Thymus (tissue), 14 donors: ENCODE measurements at places on chromosomes 5 and 9. TPM values are rescaled to one million over a fixed set of nuclear protein-coding genes. Genes with fewer than 3 reads are reported as not detected.

DNA sequence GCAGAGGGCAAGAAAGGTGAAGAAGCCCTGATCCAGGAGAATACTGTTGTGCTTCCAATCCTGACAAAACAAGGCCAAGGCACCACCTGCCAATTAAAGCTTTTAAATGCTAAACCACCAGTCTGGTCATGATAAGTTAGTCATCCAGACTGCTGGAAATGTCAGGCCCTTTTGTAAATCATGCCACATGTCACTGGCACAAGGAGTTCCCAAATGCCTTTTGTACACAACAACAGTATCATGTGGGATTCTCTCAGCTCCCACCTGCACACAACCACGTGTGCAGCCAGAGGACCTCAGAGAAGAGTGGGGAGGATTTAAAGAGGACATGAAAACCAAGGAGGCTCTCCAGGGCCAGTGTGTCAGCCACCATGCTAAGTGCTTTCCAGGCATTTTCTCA, 99.3 kb downstream of the CDK5RAP2 start:
- no peak for DNase-seq

GRCh38 chr9:133742849-133743444, 4.8 kb upstream of the SARDH start:
- peak; percentile 61 for DNase-seq

DNA sequence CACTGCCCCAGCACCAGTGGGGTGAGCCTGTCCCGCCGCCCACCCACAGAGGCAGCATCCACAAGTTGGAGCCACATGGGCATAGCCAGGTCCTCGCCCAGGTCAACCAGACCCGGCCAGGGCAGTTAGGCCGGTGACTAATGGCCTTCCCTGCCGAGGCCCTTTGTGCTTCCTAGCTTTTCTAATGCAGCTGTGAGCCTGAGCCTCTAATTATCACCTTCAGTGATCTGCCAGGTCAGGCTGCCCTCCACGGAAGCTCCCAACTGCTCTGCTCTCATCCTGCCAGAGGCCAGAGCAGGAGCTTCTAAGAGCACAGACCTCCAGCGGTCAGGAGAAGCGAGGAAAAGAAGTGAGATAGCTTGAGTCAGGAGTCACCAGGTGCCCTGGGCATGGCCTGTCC, 87.1 kb upstream of the PPP1R26 start:
- DNase-seq, result no peak

The AKNA gene
- polyA plus RNA-seq, result 162 TPM

DNA sequence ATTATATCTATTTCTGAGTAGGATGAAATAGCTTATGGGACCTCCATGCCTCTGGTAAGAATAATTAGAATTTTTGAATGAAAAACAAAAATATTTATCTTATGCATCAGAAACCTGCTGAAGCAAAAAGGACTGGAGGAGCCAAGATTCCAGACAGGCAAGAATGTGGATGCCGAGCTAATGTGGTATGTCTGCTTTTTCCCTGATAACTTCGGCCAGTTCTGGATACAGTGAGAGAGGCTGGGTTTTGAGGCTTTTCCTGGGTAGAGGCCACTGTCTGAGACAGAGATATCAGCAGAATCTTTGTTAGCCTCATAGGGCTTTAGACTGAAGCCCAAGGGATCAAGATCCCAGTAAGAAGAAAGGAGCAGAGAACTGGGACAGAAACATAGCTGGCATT, 5.2 kb upstream of the CTNND2 start:
- no peak for DNase-seq

DNA sequence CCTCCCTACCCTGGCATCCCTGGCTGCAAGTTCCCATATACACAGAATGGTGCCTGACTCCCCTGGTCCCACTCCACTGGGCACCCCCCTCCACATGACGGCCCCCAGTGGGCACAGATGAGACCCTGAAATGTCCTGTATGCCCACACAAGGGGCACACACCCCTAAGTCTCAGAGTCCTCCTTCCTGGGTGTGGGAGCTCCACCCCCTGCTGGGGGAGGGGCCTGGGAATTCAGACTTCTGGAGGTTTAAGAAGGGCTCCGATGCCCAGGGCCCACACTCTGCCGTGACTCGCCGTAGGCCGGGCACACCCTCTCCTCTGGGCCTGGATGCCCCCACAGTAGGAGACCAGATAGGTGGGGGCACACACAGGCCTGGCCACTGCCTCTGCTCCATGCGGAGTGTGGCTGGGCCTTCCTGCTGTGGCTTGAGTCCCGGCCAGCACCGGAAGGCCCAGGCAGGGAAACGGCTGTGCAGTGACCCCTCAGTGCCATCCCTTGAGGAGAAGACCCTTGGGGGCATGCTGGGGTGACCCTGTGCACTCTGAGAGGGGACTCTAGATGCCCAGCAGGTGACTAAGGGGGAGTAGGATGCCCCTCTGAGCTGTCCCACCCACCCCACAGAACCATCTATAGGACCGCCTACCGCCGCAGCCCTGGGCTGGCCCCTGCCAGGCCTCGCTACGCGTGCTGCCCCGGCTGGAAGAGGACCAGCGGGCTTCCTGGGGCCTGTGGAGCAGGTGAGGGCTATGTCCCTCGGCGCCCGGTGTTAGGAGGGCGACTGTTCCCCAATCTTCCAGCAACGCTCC, 6.5 kb downstream of the EGFL7 start:
- DNase-seq, result no peak

- DNase-seq, result peak; percentile 40
These were observed at the start of gene AGPAT2 for GRCh38 chr9:136686794-136687711. Gene AGPAT2 (minus strand): TSS chr9:136687457. CDS start chr9:136687357, 100 bp downstream.

The IL9 gene
- polyA plus RNA-seq, result 2.7 TPM
